ENCODE measurements at places on chromosomes 7 and 10.

DNA sequence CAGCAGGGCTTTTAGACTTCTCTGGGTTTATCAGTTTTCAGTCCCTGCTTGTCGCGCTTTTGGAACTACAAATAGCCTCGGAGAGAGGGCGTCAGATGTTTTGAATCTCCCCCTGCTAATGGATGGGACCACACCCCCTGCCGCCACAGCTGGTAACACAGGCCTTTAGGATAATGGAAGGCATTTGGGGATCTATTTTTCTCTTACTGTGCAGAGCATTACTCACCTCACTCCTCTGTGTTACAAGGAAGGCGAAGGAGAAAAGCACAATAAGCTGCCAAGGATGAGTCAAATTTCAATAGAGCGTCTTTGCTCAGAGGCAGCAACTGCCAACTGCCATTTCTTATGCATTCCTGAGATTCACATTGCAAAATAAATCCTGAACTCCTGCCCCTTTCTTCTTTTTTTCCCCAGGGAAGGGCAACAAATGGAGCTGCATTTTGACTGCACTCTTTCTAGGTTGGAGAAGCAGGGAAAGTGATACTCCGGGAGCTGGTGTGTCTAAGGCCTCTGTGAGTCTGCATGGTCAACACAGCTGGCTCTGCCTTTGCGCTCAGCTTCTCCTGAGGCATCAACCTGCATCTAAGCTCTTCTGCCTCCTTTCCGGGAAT is 31.5 kb upstream of the SMNDC1 start:
- no peak for DNase-seq

DNA sequence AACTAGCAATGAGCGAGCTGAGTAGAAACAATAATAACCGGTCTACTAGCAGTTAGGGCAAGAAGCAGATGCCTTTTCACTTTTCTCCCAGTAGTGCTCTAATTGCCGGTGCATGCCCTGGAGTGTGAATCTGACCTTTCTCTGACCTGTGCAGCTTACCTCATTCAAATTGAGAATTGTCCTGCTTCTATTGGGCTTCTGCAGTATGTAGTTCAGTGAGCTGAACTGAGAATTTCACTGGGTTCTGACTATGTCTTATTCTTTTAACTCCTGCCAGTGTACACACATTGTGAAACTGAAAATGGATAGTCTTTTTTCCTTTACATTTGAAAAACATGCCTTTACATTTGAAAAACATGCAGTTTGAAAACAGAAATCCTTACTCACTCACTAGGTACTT is 157.9 kb upstream of the GRM3 start:
- DNase-seq, result no peak

GRCh38 chr7:101547022-101547915 is 81.8 kb downstream of the MYL10 start:
- no peak for DNase-seq

- no peak for DNase-seq
Measured at GRCh38 chr7:138122162-138122561, 45.9 kb downstream of the AKR1D1 start.

DNA sequence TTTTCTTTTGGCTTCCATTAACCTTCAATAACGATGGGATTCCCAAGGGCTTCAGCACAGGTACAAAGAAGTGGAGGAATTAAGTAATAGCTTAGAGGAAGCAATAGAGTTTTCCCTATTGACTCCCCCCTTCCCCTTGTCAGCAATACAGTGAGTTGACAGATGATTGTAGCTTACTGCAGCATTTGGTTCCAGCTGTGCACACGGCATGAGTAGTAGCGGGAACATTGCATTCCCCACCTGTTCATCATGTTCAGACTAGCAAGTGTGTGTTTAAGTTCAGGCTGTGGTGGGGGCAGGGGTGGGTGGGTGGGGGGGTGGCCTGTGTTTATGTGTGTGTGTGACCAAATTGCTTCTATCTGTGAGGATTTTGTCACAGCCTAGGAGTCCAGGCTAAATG is 4.6 kb upstream of the ADRA2A start:
- DNase-seq, result no peak

GRCh38 chr7:134255814-134256213 is 60.9 kb downstream of the SLC35B4 start:
- no peak for DNase-seq

- no peak for DNase-seq
Measured at GRCh38 chr10:102628451-102628911, 15.8 kb upstream of the TRIM8 start.

- DNase-seq, result no peak
Measured at GRCh38 chr7:139299296-139299695, 41.8 kb upstream of the FMC1 start.

GRCh38 chr10:62019685-62020359 is 118.3 kb downstream of the ARID5B start:
- DNase-seq, result no peak

- no peak for DNase-seq
Measured at GRCh38 chr10:19891429-19891828, 75.2 kb downstream of the PLXDC2 start.

DNA sequence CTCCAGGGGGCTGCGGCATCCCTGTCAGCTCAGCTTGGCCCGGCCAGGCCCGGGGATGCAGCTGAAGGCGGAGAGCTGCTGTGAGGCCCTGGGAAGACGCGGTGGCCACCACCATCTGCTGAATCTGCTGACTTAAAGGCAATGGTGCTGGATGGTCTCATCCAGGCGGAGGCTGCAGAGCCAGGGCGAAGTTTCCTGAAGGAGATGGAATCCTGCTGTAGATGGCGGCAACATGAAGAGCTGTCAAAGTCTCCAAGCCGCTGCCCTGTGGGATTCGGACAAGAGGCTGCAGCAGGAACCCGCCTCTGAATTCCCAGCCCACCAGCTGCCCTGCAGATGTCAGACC is 200.1 kb downstream of the PTPRN2 start:
- no peak for DNase-seq

- DNase-seq, result no peak
Measured at GRCh38 chr10:114482480-114483304, 78.4 kb upstream of the AFAP1L2 start.

GRCh38 chr7:32511791-32512190 is 16.5 kb downstream of the AVL9 start:
- DNase-seq, result no peak

DNA sequence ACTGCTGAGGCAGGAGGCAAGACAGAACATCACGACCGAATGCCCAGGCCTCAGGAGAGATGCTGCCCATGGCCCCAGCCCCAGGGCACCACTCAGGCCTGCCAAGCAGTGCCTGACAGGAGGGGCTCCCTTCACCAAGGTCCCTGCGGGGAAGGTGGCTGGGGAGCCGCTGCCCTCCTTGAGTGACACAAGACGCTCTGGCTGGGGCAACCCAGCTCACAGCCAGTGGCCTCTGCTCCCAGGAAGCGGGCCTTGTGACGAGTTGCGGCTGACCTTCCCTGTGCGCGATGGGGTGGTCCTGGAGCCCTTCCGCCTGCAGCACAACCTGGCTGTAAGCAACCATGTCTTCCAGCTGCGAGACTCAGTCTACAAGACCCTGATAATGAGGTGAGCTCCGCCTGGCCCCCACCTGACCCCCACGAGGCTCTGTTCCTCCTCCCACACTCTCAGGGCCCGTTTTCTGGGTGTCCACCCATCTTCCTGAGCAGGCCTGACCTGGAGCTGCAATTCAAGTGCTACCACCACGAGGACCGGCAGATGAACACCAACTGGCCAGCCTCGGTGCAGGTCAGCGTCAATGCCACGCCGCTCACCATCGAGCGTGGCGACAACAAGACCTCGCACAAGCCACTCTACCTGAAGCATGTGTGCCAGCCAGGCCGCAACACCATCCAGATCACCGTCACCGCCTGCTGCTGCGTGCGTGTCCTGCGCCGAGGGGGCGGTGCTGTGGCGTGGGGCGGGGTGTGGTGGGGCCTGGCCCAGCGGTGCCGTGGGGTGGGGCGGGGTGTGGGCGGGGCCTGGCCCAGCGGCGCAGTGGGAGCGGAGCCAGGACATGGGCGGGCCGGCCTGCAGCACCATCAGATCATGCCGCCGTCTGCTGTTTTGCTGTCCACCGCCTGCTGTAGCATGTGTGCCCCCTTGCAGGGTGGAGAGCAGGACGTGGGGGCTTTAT is 12.8 kb downstream of the ZMIZ2 start:
- no peak for DNase-seq

GRCh38 chr7:27156916-27157701 is 634 bp upstream of the HOXA7 start:
- no peak for DNase-seq

- DNase-seq, result no peak
Measured at GRCh38 chr10:69320521-69320920, 42.2 kb downstream of the HK1 start.

GRCh38 chr7:3301831-3302618 is 973 bp downstream of the SDK1 start:
- peak; percentile 28 for DNase-seq

DNA sequence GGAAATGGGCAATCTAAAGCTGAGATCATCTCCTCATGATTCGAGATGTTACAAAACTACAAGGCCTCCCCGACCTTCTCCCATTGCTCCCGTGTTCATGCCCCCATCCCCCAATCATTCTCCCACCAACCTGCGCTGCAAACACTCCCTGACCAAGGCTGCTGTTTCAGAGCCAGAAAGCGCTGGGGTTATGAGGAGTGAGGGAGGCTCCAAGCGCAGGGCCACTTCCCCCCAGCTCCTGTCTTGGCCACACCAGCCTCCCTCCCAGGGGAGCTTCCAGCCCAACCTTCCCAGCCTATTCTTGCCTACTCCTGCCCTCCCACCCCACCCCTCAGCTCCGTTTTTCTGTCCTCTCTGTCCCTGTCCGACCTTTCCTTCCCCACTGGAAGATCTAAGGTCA is 14.7 kb upstream of the NODAL start:
- DNase-seq, result no peak

DNA sequence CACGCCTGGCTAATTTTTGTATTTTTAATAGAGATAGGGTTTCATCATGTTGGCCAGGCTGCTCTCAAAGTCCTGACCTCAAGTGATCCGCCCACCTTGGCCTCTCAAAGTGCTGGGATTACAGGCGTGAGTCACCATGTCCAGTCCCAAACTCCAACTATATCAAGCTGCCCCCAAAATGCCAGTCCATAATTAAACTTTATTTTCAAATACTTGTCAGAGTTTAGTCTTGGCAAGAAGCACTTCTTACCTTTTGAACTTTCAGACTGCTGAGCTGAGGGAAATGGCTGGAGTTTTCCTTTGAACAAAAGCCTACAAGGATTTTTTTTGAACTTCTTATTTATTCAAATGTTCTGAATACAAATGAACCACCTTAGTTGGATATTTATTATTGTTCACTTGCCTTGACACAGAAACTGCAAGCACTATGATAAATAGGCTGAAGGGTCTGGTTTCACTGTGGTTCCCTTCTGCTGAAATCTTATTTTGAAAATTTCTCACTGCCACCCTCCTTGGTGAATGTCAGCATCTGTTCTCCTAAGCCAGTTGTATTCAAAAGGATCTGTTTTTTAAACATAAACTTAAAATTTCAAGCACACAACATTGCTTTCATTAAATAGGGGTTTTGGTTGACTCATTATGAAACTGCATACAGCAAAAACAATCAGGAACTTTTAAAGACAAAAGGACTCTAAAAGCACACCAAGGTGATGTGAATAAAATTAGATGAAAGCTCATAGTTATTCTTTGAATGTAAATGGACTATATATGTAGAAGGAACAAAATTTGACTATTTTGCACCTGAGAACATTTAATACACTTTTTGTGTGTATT is 101.7 kb upstream of the SLC26A5 start:
- no peak for DNase-seq

DNA sequence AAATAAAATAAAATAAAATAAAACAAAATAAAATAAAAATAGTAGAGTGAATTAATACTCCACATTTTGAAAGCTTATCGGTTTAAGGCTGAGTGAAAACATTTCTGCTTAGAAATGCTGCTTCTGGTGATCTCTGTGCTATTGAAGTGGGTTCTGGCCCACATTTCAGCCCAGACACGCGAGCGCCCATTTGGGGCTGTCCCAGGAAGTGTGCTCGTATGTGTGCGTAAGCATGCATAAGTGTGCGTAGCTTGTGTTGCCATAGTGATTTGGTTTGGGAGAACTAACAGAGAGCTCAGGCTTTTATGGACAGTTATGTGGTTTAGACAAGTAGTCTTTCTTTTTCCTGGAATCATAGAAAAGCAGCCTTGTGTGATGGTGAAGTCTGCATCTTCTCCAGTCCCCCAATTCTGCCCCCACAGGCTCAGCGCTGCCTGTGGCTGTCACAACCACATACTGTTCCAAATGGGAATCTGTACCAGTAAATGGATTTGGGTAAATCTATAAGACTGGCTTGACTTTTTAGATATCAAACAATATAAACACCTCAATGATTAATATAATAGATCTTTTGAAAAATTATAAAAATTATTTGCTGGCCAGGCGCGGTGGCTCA is 29.8 kb upstream of the PURB start:
- DNase-seq, result no peak

- no peak for DNase-seq
Measured at GRCh38 chr7:41974870-41975557, 262.0 kb downstream of the GLI3 start.

GRCh38 chr10:29319205-29319781 is 30.4 kb downstream of the LYZL1 start:
- DNase-seq, result no peak

DNA sequence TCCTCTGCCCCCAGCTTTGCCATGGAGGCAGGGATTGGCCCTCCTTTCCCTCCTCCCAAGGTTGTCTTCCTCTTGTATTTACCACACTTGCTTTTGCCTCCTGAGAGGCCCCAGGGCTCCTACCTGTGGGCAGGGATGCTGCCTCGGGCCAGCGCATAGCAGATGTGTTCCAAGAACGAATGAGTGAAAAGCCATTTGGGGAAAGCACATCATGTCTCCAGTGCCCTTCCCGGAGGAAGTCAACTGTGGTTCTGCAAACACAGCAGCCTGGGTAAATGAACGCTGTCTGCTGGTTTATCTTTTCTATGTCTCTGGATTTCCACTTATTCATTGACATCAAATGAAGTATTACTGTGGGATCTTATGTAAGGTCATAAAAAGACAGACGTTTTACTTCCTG is 161.7 kb downstream of the FANK1 start:
- DNase-seq, result no peak

DNA sequence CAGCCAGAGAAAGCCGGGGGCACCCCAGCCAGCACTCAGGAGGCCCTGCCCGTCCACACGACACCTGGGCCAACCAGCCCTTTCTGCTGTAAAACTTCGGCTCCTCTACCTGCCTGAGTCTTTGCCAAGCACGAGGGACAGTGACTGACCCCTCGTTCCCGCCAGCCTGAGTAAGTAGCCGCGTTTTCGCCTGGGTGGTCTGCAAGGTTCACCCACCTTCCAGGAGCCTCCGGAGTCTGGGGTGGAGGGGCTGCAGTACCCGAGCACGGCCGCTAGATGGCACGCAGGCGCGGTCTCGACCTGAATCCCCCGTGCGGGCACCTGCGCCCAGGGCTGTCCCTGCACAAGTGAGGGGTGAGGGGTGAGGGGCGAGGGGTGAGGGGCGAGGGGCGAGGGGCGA is 192.7 kb downstream of the PTPRN2 start:
- DNase-seq, result no peak

DNA sequence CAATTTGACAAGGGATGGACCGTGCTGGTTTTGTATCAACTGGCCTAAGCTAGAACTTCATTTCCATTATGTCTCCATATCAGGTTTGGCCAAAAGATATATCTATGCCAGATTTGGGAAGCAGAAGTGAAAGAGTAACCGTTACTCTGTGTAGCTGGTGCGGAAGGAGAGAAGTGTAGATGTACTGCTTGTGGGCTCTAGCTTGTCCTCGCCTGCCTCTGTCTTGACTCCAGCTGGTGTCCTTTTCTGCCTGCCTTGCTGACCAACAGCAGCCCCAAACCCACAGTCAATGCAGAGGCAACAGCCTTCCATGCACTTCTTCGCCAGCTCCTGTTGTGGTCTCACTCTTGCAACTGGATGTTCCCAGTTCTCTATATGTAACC is 128.5 kb downstream of the KIF20B start:
- DNase-seq, result no peak

Data from NCI-H1436 (cell line).